Lower lobe of right lung (tissue), 2 donors: ENCODE measurements at places on chromosomes 16 and 17. TPM values are rescaled to one million over a fixed set of nuclear protein-coding genes. Genes with fewer than 3 reads are reported as not detected.

DNA sequence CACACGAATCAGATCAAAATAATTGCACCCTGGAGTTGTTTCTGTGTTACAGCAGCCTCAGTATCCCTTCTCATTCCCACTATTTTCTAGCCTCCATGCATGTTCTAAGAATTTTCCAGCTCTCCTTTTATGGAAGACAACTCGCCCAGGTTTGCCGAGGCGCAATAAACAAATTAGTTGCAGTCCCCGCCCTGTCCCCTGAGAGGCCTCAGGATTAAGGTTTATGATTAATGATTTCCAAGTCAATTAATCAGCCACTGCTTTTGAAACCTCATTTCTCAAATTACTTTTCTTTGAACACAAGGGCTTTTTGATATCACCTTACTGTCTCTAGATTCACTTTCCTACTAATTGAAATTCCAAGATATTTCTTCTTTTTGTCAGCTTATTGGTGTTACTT lies 138.3 kb upstream of the HSBP1 start:
- no peaks in the 10 kb centered on the region for H3K27me3 ChIP-seq
- no peak overlapping the region for H3K4me3 ChIP-seq
- no peaks in the 10 kb centered on the region for H3K4me1 ChIP-seq
- H3K36me3 ChIP-seq: no peaks in the 10 kb centered on the region
- no peak overlapping the region for H3K27ac ChIP-seq

GRCh38 chr17:79997011-79997660 lies 38.5 kb downstream of the TBC1D16 start:
- H3K4me3 ChIP-seq: no peak overlapping the region
- peak overlapping the region; percentile 73 for H3K27ac ChIP-seq
- peaks cover 40% of the 10 kb centered on the region for H3K4me1 ChIP-seq
- H3K36me3 ChIP-seq: no peaks in the 10 kb centered on the region

DNA sequence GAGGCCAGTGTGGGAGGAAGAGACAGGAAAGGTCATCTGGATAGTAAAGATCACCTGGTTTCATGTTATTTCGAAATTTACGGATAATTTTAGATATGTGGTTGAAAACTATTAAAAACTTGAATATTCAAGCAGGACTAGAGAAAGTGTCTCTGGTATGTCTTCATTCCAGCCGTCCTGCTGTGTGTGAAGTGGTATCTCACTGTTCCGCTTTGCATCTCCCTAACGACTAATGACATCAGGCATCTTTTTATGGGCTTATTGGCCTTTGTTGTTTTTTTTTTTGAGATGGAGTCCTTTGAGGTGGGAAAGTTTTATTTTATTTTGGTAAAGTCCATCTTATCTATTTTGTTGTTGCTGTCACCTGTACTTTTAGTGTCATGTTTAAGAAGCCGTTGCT lies 214.4 kb upstream of the CHMP6 start:
- no peaks in the 10 kb centered on the region for H3K27me3 ChIP-seq
- peaks cover 10% of the 10 kb centered on the region for H3K36me3 ChIP-seq
- H3K4me3 ChIP-seq: no peak overlapping the region
- H3K27ac ChIP-seq: no peak overlapping the region
- peaks cover 31% of the 10 kb centered on the region for H3K4me1 ChIP-seq
- DNase-seq: no peak

The TPSD1 gene
- total RNA-seq: 9.6 TPM

The CCR7 gene
- total RNA-seq: 2.2 TPM

The KIF19 gene
- total RNA-seq: 3.6 TPM

DNA sequence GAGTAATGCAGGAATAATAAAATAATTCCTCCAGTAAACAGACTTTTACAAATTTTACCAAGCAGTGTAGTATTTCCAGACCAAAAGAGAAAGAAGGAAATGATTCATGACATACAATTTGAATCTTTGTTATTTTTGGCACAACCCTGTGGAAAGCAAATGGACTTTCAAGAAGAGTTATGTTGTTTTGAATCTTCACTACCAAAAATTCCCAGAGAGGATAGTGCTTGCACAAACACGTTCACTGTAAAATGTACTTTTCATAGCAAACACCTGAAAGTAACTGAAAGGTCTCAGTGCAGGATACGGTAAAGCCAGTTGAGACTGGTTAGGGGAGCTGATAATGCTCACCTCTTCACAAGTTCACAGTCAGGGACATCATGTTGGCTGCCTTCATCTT lies 107.1 kb downstream of the USP22 start:
- peaks cover 13% of the 10 kb centered on the region for H3K4me1 ChIP-seq
- no peak overlapping the region for H3K4me3 ChIP-seq
- H3K36me3 ChIP-seq: no peaks in the 10 kb centered on the region
- no peak overlapping the region for H3K27ac ChIP-seq

- no peaks in the 10 kb centered on the region for H3K36me3 ChIP-seq
- H3K27me3 ChIP-seq: no peaks in the 10 kb centered on the region
- H3K4me3 ChIP-seq: no peak overlapping the region
- no peak for DNase-seq
Observed at GRCh38 chr16:78434401-78434800, 334.9 kb downstream of the WWOX start.

The TAT gene
- total RNA-seq: not detected

DNA sequence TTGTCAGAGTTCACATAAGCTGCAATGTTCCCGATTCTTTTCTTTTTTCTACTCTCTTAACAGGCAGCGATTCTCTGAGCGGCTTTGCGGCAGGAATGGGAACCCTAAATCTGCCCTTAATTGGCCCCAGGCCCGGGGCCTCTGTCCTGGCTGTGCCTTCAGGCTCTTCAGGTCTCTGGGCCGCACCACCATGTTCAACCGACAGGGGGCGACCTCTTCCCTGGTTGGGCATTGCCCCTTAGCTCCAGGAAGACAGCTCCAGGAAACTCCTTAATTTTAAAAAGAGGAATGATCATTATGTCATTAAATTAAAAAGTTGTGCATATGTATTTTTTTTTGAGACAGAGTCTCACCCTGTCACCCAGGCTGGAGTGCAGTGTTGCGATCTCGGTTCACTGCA lies 20.3 kb downstream of the CACNG5 start:
- H3K4me1 ChIP-seq: no peaks in the 10 kb centered on the region
- no peaks in the 10 kb centered on the region for H3K36me3 ChIP-seq
- H3K27ac ChIP-seq: no peak overlapping the region
- no peak overlapping the region for H3K4me3 ChIP-seq
- H3K27me3 ChIP-seq: peaks cover 4% of the 10 kb centered on the region
- no peak for DNase-seq

- no peak for DNase-seq
- no peak overlapping the region for H3K27ac ChIP-seq
- H3K4me3 ChIP-seq: no peak overlapping the region
- H3K4me1 ChIP-seq: peaks cover 5% of the 10 kb centered on the region
- no peaks in the 10 kb centered on the region for H3K36me3 ChIP-seq
Observed at GRCh38 chr16:70649300-70649699, 2.9 kb downstream of the IL34 start.

GRCh38 chr16:60640038-60640437 lies 1396.2 kb downstream of the CDH8 start:
- H3K4me3 ChIP-seq: no peak overlapping the region
- H3K27ac ChIP-seq: no peak overlapping the region
- DNase-seq: no peak
- no peaks in the 10 kb centered on the region for H3K27me3 ChIP-seq

The KRT33B gene
- not detected for total RNA-seq
